ENCODE measurements at places on chromosomes 16 and 17.

GRCh38 chr16:86300746-86301481, 209.4 kb upstream of the FOXF1 start:
- DNase-seq = no peak

DNA sequence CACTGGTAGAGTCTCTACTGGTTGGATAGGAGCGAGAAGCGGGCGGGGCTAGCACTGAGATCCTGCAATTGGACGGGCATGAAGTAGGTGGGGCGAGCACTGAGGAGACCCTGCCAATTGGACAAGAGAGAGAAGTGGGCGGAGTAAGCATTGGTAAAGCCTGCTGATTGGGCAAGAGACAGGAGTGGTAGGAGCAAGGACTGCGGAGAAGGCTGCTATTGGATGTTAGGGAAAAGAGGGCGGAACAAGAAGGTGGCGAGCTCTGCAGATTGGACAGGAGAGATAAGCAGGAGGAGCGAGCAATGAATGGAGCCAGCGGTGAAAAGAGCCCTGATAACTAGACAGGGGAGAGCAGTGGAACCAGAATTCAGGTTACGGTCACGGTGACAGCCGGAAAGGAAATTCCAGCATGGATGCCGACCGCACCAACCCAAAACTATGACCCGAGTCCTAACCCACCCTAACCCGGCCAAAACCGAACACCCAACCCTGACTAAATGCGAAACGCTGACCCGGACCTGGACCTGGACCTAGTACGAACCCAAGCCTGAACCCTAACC, 4.8 kb downstream of the SCGB1C2 start:
- DNase-seq = peak; percentile 9

- no peak for DNase-seq
These were observed 62.0 kb downstream of the IL21R start for GRCh38 chr16:27463741-27464591.

DNA sequence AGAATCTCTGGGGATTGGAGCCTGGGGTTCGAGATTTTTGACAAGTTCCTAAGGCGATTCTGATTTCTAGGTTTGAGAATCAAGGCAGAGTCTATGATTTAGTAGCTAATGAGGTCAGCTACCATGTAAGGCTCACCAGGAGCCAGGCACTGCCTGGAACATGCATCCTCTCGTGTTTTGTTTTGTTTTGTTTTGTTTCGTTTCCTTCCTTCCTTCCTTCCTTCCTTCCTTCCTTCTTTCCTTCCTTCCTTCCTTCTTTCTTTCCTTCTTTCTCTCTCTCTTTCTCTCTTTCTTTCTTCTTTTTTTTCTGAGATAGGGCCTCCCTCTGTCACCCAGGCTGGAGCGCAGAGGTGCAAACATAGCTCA, 39.1 kb downstream of the SRCIN1 start:
- no peak for DNase-seq

Data from posterior cingulate gyrus (tissue), 11 donors.